ENCODE measurements at places on chromosomes 2 and 18. TPM values are rescaled to one million over a fixed set of nuclear protein-coding genes. Genes with fewer than 3 reads are reported as not detected.

The IL1RL1 gene
- 8.7 TPM for total RNA-seq

The STPG4 gene
- total RNA-seq, result not detected

The TMEM17 gene
- 3.3 TPM for total RNA-seq

The ASAP2 gene
- total RNA-seq, result 19.0 TPM

The OR6B2 gene
- not detected for total RNA-seq

The MXD1 gene
- total RNA-seq, result 29.5 TPM

The COL4A3 gene
- total RNA-seq, result 0.20 TPM

The SLC4A5 gene
- 2.1 TPM for total RNA-seq

The CHST9 gene
- 0.39 TPM for total RNA-seq

The VWA3B gene
- total RNA-seq, result not detected

The DNER gene
- 3.3 TPM for total RNA-seq

The GULP1 gene
- 56.8 TPM for total RNA-seq

The SPP2 gene
- not detected for total RNA-seq

The RBMS1 gene
- 112 TPM for total RNA-seq

The FOXI3 gene
- total RNA-seq, result 3.7 TPM

The CYBRD1 gene
- total RNA-seq, result 184 TPM

The PKDCC gene
- total RNA-seq, result 48.9 TPM

The PLGLB1 gene
- total RNA-seq, result 5.4 TPM

The CHN1 gene
- total RNA-seq, result 18.3 TPM

The KCNS3 gene
- 17.8 TPM for total RNA-seq

The FEV gene
- total RNA-seq, result not detected

The TBC1D8 gene
- total RNA-seq, result 20.7 TPM

The APOB gene
- total RNA-seq, result 3.4 TPM

The TMEM18 gene
- 17.4 TPM for total RNA-seq

The FAP gene
- 64.6 TPM for total RNA-seq

The SCN7A gene
- total RNA-seq, result 18.2 TPM

The CROCC2 gene
- total RNA-seq, result 0.30 TPM

Data from skin of body (tissue), 3 donors.